Fibroblast of skin of abdomen (primary cell): ENCODE measurements at places on chromosomes 6 and 20.

GRCh38 chr20:34762031-34762555, 57.9 kb downstream of the TP53INP2 start:
- DNase-seq = no peak

DNA sequence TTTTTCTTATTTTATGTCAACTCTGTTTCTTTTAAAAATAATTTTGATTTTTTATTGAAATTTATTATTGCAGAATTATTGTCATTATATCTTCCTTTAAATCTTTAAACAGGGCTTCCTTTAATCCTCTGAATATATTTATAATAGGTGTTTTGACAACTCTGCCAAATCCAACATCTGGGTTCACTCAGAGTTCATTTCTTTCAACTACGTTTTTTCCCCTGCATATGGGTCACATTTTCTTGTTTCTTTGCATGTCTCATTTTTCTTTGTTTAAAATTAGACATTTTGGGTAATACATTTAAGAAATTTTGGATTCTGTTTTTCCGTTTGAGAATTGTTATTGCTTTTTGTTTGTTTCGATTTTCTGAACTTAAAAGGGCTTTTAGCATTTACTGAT, 655.1 kb upstream of the CITED2 start:
- DNase-seq = peak; percentile 30

- DNase-seq = peak; percentile 61
Measured at GRCh38 chr20:31608251-31608945, 3.3 kb downstream of the ID1 start.

DNA sequence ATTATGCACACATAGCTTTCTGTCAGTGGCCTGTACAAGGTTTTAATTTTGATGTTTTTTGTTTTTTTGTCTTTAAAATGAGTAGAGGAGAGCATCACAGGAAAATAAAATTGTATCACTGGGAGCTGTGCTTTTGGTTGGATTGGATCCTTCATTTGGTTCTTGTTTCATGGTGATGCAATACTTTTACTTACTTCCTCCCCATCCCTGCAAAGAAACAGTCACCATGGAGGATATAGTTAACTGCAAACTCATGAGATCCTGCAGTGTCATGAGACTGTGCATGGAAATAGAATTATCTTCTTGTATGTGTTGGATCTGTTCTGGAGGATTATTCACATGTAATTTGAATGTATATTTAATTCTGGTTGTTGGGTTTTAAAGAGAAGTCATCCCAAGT, 122.3 kb downstream of the JARID2 start:
- DNase-seq = no peak

- DNase-seq = peak; percentile 65
Measured at GRCh38 chr6:116034327-116034726, 26.4 kb downstream of the FRK start.

GRCh38 chr20:20827992-20828597, 115.7 kb upstream of the RALGAPA2 start:
- DNase-seq = no peak

GRCh38 chr6:129351807-129352206, 358.2 kb downstream of the ARHGAP18 start:
- DNase-seq = no peak

DNA sequence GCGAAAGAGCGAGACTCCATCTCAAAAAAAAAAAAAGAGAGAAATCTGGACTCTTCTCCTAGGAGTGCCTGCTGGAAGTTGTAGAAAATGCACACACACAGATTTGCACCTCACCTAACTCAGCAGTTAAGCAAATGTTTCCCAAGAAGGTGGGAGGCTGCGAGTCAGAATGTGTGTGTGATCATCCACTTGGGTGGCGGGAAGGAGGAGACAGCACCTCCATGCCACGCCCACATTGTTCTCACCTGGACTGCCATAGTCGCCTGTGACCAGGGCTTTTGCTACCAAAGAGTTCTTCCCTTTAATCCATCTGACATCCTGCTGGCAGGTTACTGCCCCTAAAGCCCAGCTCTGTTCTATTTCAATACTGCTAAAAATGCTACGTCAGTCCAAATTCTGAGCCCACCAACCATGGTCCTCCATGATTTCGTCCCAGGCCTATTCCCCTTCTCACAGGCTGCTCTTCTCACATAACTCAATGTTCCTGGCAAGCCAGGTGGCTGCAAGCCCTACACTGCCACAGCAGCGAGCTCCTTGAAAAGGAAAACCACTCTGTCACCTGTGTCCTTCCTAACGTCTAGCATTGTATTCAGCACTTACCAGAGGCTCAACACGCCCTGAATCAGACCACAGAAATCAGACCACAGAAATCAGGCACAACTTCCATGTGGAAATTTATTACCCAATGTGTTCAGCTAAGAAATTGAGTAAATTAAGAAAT, 77.5 kb downstream of the PSMG4 start:
- DNase-seq = no peak

- no peak for DNase-seq
Measured at GRCh38 chr6:144360401-144360800, 75.3 kb downstream of the UTRN start.

DNA sequence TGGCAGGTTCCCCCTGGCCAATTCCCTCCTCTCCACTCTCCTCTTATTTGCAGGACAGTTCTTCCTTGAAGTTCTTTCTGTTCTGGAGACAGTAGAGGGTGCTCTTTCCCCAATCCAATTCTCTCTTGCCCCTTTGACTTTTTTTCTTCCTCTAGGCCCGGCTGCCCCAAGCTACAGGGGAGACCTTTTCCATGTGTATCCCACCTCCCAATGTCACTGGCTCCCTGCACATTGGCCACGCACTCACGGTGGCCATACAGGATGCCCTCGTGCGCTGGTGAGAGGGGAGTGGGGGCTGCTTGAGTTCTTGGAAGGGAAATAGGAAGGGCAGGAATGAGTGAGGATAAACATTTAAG, 1.5 kb downstream of the VARS2 start:
- peak; percentile 74 for DNase-seq

DNA sequence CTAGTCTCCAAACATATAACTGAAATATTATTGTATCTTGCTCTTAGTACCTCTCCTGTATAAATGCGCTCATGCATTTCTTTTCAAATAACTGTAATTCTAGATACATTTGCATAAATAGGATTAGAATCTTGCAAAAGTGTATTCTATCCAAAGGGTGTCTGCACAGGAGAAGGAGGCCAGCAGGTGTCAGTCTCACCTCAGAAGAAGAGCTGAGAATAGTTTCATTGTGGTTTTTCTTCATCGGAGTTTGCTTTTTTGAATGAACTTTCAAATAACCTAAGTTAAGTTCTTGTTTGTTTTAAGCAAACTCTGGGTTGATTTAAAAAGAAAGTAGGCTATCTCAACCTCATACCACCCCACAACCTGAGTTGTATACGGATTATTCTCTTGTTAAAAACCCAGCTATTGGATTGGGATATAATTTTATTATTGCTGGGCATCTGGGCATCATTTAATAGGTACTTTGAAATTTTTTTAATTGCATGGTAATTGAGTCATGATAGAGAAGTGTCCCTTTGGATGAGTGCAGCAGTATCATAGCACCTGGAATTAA, 125.0 kb upstream of the MLIP start:
- DNase-seq = peak; percentile 76

- DNase-seq = no peak
Measured at GRCh38 chr6:49564552-49564951, 14.1 kb downstream of the C6orf141 start.

DNA sequence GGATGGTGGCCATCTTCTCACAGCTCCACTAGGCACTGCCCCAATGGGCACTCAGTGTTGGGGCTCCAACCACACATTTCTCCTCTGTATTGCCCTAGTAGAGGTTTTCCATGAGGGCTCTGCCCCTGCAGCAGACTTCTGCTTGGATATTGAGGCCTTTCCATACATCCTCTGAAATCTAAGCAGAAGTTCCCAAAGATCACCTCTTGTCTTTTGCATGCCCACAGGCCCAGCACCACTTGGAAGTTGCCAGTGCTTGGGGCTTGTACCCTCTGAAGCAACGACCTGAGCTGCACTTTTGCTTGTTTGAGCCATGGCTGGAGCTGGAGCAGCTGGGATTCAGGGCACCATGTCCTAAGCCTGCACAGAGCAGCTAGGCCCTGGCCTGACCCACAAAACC, 189.1 kb upstream of the EYS start:
- DNase-seq = no peak

GRCh38 chr6:150456902-150457643, 88.3 kb downstream of the IYD start:
- no peak for DNase-seq

GRCh38 chr6:111846492-111847409, 26.5 kb downstream of the FYN start:
- no peak for DNase-seq

- no peak for DNase-seq
Measured at GRCh38 chr6:56507517-56507916, 135.2 kb downstream of the DST start.

GRCh38 chr20:36585410-36586125, 12.2 kb downstream of the TGIF2 start:
- DNase-seq = peak; percentile 38

DNA sequence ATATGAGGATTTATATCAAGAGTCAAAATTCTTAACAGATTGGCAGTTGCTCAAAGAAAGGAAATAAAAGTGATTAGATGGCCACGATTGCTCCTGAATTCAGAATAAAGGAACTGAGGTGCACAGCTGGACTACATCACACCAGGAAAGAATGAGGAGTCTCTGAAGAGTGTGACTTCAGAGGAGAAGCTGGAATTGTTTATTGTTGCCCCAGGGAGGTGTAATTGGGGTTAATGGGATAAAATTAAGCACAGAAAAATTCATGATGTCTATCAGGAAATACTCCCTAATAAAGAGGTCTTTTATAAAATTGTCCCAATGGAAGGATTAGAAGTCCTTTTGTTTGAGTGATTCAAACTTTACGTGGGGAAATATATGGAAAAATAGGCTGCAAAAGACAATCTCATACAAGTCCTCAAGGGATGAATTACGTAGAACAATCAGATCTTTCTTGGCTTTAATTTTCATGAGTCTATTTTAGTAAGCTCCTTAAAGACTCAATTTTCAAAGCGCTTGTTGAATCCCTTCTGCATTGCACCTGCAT, 208.6 kb upstream of the RNF217 start:
- no peak for DNase-seq

DNA sequence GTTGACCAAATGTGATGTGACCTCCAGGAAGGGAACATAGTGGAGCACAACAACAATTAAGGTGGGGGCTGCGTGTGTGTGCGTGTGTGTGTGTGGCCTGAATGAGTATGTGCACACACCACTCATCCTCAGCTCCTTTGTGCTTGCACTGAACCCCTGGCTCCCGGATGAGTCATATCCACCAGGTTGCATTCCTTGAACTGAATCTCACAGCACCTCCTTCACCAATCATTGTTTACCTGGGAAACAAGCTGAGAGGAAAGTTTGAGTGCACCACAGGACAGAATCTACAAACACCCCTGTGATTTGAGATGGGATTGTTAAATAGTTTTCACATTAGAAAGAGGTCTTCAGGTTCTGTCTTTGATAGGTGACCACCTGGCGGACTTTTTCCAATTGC, 33.7 kb upstream of the GPR6 start:
- DNase-seq = no peak

DNA sequence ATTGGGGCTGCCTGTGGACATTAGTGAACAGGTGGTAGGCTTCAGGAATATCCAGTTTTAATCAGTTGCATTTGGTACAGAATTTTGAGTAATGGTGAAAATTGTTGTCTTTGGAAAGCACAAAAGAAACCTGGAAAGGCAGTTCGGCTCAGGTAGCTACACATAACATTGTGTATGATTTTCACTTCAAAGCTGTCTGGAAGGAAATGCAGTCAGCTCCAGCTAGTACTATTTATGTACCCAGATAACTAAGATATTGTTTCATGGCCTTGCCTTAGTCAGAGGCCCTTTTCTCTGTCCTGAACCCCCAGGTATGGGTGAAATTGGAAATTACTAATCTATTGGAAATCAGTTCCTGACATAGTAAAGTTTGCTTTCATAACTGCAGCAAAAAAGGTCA, 195.6 kb upstream of the UST start:
- no peak for DNase-seq
